Stimulated activated CD8-positive, alpha-beta memory T cell treated with anti-CD3 and anti-CD28 coated beads, Interleukin-12 subunit alpha, Interleukin-12 subunit beta, amount 100 ng/mL, for 4 hours (primary cell): ENCODE measurements at places on chromosomes 6 and 20.
A peak's percentile ranks its signal among the peaks of the same experiment; 100 is the strongest.

DNA sequence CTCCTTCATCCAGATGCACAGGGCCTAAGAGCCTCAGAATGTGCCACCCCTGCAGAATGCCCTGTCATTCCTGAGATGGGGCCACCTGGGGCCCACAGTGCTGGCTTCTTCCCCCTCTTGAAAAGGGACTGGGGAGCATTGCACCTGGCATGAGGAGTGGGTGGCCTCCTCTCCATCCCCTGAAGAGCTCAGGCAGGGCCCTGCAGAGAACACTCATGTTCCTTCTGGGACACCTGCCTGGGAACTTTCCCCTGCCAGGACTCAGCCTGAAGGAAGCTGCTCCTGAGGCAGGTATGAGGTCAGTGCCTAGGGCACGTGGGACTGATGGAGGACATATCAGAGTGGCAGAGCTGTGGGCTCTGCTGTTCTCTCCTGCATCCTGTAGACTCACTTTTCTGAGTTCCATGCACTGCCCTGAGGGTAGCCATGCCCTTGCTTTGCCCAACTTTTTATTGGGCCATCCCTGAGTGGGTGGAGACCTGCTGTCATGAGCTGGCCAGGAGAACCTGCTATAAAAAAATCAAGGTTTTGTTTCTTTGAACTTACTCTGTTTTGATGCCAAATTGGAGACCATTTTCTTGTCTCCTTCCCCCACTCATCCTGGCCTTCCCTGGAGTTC is 19.5 kb downstream of the CCDC167 start:
- no peak for DNase-seq

- DNase-seq, result no peak
Observed at GRCh38 chr6:137968901-137969300, 101.8 kb downstream of the TNFAIP3 start.

- no peak for DNase-seq
Observed at GRCh38 chr20:64104667-64105451, 2.5 kb downstream of the NPBWR2 start.

DNA sequence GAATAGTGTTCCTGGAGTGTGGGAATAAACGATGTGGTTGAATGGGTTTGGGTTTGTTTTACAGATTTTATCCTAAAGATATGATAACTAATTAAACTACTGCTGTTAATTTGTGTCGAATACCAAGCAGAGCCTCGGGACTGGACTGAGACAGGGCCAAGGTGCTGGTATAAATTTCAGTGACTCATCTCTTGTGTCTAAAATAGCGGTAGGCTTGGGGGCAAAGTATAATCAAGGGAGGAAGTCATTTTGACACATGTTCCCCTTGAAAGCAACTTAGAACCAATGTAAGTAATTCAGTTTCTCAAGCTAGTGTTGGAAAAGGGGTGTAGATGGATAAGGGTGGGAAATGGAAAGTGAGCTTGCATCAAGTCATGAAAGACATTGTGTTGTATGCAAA is 108.4 kb downstream of the PLCB4 start:
- DNase-seq, result no peak

DNA sequence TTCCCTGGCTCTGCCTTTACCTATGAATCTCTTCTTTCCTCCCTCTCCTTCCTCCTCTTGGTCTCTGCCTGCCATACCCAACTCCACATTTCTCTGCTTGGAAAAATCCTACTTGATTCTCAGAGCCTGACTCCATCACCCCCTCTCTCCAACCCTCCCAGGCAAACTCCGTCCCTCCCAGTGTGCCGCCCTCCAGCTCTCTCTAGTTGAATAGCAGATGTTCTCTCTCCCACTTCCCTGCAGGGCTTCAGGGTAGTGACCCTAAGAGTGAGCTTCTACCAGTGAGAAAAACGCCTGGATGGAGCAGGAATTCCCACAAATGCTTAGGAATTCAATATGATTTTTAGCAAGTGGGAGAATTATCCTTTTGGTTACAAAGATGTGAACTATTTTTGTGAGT is 141.6 kb downstream of the MTHFD1L start:
- DNase-seq, result no peak

- DNase-seq, result peak; percentile 11
Observed at GRCh38 chr6:106334646-106335448, 9.3 kb upstream of the ATG5 start.

DNA sequence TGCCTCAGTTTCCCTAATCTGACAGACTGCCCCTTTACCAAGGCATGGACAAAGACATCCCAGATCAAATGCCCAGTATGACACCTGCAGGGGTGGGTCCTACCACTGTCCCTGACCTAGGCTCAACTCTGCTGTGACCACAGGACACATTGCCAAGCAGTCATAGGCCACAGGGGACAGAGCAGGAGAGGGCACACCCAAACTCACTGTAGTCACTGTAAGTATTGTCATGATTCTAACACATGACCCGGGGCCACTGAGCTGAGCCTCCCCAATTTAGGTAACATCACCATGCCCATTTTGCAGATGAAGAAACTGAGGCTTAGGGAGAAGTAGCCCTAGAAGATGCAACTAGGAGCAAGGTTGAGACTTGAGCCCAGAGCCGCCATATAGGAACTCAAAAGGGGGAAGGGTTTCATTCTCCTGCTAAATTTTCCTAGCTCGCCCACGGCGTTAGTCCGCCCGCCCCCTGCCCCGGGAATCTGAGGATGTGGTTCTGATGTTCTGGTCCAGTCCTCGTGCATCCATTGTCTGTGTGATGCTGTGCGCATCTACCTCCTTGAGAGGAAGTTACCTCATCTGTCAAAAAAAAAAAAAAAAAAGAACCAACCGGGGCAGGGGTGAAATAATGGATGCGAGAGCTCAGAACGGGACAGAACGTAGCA is 44.8 kb downstream of the PMEPA1 start:
- DNase-seq, result no peak

DNA sequence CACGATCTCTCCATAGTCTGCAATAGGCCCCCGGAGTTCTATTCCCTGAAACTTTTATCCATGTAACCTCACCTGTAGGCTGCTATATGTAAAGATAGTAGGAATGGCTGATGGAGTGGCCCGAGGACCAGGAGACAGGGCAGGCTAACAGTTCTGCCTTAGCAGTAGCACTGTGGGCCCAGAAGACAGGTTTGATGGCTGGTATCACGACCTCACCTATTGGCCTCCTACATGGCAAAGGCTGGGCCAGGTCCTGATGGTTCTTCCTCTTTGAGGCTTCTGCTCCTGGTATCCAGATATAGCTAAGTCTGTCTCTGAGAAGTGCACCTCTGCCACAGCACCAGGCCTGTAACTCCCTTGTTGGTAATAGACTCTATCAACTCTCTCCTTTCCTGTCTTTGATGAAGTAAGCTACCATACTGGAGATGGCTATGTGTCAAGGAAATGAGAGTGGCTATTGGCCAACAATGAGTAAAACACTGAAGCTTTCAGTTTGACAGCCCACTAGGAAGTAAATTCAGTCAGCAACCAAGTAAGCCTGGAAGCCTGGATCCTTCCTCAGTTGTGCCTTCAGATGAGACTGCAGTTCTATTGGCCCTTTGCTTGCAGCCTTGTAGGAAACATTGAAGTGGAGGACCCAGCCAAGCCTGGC is 5.7 kb downstream of the SPEF1 start:
- no peak for DNase-seq

DNA sequence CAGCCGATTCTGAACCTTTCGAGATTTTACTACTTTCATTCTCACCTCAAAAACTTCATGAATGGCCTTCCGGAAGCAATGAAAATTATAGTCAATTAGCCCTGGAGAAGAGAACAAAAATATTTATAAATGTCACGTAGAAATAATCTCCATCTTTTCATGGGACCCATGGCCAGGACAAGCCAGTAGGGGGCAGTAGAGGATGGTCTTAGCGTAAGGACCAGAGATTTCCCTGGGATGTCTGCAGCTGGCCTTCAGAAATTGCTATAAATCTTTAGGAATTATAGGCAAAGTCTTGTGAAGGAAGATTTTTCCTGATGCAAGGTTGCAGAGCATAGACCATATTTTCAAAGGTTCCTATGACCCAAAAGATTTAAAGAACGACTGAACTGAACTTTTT is 15.6 kb upstream of the UBE2J1 start:
- peak; percentile 14 for DNase-seq
